CD4-positive, alpha-beta T cell treated with Interleukin-6 at 100 ng/mL for 8 hours (primary cell): ENCODE measurements at places on chromosomes 6 and 20.

GRCh38 chr20:62345681-62346370, 21.3 kb downstream of the LAMA5 start:
- DNase-seq = no peak

DNA sequence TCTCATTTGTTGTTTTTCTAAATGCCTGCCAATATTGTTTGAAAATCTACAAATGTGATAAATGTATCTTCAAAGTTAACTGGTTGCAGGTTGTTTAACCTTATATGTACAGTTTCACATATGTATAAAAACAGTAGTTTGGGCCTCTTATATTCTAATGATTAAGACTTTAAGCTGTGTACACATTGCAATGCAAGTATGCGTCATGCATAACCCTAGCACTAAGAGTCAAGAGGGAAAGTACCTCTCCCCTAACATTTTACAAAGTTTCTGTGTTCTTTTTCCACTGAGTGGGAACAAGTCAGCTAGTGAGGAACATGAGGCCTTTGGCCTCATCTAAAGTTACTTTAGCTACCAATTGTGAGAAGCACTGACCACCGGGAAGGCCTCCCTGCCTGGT, 25.7 kb upstream of the MICB start:
- no peak for DNase-seq

DNA sequence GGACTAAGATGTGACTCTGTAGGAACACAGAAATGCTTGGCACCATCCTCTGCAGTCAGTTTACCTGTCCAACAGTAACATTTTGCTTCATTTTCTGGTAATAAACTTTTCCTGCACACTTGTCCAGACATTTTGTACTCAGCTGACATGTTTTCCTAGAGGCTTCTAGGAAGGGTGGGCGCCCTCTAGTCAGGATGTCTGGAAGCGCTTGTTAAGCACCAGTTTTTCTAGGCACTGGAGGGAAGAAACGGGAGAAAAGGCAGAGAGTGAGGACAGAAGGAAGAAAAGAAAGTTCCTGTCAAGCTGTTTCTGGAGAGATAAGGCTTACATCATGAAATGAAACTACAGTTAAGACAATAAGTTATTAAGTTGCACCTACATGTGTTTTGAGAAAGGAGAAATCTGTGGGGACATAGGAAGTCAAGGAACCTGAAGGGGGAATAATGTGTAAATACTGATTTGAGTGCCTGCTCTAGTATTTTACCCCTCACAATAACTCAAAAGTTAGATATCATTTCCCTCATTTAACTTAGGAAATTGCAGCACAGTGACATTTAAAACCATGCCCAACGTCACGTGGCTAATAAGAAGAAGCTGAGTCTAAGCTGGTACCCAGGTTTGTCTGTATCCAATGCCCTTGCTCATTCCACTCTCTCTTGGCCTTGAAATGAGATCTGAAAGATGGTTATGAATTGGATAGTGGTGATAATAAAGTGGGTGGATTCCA, 42.7 kb upstream of the TNFRSF21 start:
- no peak for DNase-seq

DNA sequence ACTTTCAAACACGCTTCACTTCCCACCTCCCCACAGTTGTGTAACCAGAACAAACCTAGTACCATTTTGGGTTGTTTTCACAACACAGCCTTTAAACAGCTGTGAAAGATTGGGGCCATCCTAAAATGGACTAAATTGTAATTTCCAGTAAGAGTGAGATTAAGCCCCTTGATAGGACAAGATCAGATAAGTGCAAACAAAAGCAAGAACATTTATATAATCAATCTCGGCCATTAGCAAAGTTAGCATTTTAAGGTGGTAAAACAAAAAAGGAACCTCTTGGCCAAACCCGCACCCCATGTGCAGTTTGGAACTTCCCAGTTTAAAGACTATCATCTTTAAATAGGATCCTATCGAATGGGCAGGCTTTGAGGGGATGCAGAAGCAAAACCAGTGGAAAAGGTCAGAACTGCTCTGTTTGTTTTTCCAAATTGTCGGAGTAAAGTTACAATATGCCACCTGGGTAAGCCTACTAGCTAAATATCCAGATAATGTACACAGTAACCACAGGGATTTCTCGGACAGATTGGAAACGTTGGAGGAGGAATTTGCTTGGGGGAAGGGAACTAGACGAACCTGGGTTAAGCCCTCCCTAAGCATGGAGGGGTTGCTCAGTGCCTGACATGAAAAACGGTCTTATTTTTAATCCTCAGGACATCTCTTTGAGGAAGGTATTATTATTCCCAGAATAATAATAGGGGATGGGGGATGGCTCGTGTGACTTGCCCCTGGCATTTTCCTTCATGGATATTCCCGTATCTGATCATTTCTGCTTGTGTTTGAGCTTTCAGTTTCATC, 159.8 kb upstream of the SALL4 start:
- DNase-seq = no peak

DNA sequence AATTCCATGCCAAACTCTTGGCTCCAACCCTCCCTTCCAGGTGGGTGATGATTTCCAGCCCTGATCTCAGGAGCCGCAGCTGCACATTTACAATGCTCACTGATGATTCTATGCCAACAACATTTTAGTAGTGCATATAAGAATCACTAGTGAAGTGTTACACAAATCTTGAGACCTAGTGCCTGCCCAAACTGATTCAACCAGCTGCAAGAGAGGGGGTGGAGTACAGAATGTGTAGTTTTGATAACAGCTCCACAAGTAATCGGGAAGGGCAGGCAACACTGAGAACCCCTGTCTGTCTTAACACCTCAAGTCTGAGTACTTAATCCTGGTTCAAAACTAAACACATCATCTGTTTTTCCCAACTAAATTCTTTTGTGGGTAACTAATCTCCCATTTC, 91.7 kb downstream of the PRDM1 start:
- no peak for DNase-seq

DNA sequence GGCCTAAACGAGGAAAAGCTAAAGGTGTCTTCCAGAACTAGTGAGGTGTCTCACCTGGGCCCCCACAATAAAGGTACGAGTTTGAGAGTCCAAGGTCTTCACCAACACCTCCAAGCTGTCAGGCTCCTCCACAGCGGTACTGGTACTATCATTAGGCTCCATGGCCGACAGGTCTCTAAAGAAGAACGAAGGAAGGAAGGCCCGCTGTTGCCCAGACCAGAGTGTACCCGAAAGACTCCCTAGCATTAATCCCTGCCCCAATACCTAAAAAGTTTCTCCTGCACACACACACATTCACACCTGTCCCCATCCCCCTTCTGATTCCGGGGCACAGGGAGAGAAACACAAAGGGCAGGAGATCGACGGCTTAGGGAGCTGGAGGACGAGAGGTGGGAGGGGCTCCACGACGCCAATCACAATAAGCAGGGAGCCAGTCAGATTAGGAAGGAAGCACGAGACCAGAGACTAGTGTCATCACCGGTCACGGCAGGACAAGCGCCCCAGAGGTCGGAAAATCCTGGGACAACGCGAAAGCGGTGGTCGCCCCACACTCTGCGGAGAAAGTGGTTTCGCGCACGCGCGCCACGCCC, 764 bp downstream of the BAG6 start:
- no peak for DNase-seq

DNA sequence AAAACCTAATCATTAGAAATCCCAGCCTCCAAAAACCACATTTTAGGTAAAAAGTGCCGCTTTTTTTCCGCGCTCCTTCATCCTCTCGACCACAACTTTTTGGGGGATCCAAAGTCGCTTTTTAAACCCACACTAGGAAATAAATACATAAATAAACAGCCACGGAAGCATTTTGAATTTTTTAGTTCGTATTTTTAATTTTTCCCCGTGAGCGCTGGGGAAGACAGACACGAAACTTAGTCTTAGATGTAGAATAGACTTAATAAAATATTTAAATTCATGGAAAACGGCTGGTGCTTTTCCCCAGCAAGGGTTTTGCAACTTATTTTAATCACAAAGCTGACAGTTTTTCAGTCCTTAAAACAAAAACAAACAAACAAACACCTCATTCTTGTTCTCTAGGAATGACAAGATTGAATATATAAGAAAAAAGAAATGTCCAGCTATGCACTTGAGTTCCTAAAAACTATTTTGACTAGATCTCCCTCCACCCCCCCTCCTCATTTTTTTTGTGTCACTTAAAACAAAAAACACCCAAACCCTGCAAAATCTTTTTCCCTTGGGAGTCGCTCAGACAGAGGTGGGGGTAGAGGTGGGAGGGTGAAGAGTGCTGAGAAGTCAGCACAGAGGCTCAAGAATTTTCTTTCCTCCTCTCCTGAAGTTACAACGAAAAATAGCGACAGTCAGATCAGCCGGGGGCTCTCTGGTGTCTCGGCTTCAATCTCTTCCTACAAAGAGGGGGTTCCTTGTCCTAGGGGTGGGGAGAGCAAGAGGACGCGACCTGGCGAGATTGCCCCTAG, 43.4 kb upstream of the SUPT3H start:
- no peak for DNase-seq

- no peak for DNase-seq
Measured at GRCh38 chr20:20741087-20742045, 28.9 kb upstream of the RALGAPA2 start.

DNA sequence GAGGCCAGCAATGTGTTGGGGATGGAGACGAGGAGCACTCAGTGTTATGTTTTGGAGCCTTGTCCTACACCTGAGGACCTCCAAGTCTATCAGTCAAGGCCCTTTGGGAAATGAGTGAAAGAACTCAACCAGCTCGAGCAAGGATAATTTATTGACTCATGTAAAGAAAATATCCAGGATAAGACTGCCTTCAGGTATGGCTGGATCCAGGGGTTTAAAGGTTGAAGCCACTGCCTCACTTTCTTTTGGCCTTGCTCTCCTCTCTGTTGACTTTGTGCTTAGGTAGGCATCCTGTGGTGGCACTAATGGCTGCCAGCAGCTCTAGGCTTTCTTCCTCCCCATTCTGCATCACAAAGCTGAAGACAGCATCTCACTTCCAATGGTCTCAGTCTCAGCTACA, 66.3 kb upstream of the ZNFX1 start:
- DNase-seq = no peak

DNA sequence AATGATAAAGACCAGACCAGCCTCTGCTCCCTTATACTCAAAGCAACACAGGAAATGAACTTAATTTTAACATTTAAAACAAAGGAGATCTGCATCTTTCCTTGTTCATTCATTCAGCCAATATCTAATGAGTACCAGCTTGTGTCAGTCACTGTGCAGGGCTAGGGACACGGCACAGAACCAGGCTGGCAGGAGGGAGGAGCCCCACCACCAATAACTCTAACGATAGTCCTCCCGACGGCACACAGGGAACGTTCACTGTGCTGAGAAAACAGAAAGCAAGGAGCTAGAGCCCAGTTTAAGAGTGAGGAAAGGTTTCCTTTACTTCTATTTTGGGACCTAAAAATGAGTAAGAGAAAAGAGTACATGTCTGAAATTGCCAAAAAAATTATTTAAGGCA, 9.9 kb downstream of the ETV7 start:
- DNase-seq = no peak

- DNase-seq = no peak
Measured at GRCh38 chr6:51704932-51705540, 382.4 kb downstream of the PKHD1 start.

GRCh38 chr6:148593813-148594170, 153.0 kb upstream of the UST start:
- DNase-seq = no peak

DNA sequence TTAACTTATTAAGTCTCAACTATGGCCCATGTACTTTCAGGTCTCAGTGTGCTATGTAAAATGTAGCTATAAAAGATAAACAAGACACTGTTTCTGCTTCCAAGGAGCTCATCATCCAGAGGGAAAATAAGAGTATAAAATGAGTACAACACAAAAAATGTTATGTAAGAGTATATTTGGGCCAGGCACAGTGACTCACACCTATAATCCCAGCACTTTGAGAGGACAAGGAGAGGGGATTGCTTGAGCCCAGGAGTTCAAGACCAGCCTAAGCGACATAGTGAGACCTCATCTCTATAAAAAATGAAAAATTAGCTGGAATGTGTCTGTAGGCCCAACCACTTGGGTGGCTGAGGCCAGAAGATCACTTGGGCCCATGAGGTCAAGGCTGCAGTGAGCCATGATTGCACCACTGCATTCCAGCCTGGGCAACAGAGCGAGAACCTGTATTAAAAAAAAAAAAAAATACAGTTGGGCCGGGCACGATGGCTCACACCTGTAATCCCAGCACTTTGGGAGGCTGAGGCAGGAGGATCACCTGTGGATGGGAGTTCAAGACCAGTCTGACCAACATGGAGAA, 124.0 kb downstream of the EDN1 start:
- no peak for DNase-seq
